ENCODE measurements at places on chromosomes 5 and 9. TPM values are rescaled to one million over a fixed set of nuclear protein-coding genes. Genes with fewer than 3 reads are reported as not detected.
A peak's percentile ranks its signal among the peaks of the same experiment; 100 is the strongest.

DNA sequence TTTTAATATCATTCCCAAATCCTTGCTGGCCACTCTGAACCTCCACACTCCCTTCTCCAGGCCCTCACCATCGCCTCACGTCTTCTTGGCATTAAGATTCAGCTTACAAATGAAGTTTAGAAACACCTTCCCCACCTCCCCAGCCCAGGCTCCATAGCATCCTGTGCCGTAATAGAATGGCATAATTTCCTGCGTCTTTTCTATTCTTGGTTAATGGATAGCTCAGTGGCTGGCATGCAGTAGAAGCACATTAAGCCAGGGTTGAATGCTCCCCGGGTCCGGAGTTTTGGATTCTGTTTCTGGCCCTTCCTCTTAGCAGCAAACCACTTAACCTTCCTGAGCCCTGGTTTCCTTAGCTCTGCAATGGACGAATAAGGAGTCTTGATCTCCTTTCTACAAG, 13.8 kb downstream of the WWC1 start:
- no peak for DNase-seq

- no peak for DNase-seq
Observed at GRCh38 chr5:180099733-180100611, 28.4 kb upstream of the RNF130 start.

GRCh38 chr5:167778228-167778627, 513.2 kb upstream of the WWC1 start:
- no peak for DNase-seq

GRCh38 chr9:131187957-131188356, 62.6 kb downstream of the NUP214 start:
- DNase-seq = no peak

DNA sequence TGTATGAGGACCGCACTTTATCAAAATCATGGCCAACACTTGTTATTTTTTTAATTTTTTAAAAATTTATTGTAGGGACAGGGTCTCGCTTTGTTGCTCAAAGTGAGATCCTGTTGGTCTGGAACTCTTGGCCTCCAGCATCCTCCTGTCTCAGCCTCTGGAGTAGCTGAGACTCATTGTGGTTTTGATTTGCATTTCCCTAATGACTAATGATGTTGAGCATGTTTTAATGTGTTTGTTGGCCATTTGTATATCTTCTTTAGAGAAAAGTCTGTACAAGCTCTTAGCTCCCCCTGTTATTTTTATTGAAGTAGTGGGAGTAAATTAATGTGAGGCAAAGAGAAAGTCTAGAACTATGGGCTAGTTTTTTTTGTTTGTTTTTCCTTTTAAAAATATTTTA, 1.6 kb upstream of the RPS6 start:
- no peak for DNase-seq

DNA sequence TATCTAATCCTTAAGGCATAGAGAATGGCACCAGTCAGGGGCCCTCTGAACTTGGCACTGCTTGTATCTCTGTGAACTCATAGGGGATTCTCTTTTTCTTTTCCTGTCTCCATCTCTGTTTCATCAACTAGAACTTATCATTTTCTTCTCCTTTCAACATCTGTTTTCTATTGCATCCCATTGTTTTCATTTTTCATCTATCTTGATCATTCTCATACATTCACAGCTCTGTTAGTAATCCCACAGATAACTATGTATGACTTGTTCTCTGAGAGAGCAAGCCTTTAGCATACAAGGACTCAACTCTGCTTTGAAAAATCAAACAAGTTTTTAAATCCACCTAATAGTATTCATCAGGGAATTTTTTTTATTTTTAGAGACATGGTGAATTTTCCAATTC, 264.3 kb downstream of the ARRDC3 start:
- DNase-seq = peak; percentile 43

- DNase-seq = no peak
Observed at GRCh38 chr9:85040146-85040545, 370.6 kb downstream of the NTRK2 start.

- no peak for DNase-seq
Observed at GRCh38 chr5:134543820-134544614, 18.5 kb downstream of the JADE2 start.

DNA sequence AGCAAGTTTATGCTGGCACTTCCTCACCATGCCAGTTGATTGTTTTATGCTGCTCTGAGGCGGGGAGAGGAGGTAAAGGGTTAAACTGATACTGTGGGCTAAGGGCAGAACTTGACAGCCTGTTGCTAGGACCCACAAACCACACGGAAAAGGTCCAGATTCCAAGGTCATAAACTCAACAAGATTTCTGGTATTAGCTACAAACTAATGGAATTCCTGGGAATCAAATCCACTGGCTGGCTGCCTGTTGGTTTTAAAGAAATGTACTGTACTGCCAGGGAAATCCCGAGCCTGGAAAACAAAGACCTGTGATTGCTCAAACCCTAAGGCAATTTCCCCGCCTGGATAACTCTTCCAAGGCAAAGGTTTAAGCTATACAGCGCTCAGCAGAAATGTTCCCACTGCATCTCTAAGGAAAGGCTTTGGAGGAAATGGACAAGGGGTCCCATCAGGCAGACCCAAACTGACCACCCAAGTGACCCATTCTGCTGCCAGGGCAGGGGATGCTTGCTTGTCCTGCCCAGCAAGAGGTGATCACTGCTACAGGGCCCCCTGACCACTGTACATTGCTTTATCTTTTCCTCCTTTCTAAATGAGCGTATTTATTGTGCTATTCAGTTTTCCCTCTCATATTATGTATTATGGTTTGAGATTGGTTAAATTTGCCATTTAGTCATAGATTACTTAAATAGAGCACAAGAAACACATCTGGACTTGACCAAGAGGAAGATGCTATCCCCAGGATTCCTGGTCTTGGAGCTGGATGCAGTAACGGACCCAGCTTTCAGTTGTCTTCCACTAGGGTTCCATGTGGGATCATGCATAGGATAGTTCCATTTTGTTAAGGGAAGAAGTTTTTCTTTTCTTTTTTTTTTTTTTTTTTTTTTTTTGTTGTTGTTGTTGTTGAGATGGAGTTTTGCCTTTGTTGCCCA, 124.3 kb downstream of the SUSD1 start:
- peak; percentile 98 for DNase-seq

DNA sequence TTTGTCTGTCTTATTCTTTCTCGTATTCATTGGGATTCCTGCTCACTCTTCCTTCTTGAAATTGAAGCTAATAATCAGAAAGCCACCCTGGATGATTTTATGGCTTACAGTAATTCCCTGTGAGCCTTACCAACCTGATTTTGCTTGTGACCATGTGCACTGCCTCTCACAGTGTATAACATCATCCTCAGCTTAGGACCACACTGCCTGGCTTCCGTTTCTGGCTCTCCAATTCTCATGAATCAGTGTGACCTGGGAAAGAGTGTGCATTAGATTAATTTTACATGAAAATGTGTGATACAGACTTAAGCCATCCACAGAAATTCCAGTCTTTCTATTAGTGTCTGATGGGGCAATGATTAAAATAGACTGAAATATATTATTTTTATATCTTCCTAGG, 126.8 kb upstream of the DMRT1 start:
- DNase-seq = no peak

DNA sequence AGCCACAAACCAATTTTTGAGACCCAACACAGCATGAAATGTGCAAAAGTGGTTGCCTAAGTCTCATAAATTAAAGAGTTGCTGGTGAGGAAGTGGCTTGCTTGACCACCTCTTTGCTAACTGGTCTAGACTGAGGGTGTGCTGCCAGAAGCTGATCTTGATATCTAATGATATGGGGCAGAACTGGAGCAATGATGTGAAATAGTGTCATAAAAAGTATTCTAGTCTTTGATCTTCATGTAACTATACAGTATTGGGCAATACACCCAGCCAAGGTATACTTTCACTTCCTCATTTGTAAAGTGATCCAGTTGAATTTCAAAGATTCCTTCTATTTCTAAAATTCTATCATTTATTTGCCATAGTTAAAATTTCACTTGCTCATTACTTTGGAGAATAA, 5.9 kb upstream of the YTHDC2 start:
- DNase-seq = no peak

Gene PCA3
- polyA plus RNA-seq = 1.1 TPM
